ENCODE measurements at places on chromosomes 12 and 14. TPM values are rescaled to one million over a fixed set of nuclear protein-coding genes. Genes with fewer than 3 reads are reported as not detected.

GRCh38 chr12:102067574-102068258, 5.9 kb upstream of the WASHC3 start:
- DNase-seq = no peak

DNA sequence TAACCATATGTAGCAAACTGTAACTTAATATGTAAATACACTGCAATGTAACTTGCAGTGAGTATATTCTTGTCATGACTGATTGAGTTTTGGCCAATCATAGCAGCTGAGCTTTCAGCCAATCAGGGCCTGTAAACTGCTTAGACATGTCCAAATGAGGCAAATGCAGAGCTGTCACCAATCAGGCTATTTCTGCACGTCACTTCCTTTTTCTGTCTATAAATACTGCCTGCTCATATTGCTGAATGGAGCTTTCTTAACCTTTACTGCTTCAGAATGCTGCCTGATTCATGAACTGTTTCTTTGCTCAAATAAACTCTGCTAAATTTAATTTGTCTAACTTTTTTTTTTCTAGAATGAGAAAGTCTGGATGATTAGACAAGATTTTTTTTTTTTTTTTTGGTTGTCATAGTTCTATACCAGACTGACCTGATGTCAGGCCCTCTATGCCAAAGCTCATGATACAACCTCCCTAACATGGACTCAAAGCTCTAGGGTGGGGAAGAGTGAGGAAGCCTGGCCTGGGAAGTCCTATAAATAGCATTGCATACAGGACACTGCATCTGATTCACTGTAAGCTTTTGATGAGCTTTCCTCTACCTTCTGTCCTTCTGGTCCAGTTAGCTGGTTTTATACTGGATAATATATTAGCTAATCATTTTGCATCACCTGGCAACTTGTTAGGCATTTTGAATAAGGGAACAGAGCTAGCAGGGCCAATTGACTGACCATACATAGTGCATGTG, 12.0 kb downstream of the MGP start:
- DNase-seq = no peak

DNA sequence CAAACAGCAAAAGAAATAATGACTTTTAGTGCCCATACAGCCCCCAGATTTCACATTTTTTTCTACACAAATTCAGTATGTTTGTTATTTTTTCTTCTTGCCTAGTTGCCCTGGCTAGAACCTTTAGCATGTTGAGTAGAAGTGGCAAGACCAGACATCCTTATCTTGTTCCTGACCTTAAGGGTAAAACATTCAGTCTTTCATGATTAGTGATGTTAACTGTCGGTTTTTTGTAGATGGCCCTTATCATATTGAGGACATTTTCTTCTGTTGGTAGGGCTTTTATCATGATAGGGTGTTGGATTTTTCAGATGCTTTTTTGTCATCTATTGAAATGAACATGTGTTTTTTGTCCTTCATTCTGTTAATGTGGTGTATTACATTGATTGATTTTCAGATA, 17.1 kb downstream of the IRAK3 start:
- no peak for DNase-seq

The GRIP1 gene
- 0.41 TPM for polyA plus RNA-seq

GRCh38 chr14:91009501-91010152, 50.8 kb downstream of the RPS6KA5 start:
- DNase-seq = no peak

GRCh38 chr12:22467190-22467589, 77.2 kb downstream of the C2CD5 start:
- DNase-seq = no peak

The KRT78 gene
- not detected for polyA plus RNA-seq

- DNase-seq = no peak
Measured at GRCh38 chr12:68391937-68392336, 59.8 kb upstream of the MDM1 start.

DNA sequence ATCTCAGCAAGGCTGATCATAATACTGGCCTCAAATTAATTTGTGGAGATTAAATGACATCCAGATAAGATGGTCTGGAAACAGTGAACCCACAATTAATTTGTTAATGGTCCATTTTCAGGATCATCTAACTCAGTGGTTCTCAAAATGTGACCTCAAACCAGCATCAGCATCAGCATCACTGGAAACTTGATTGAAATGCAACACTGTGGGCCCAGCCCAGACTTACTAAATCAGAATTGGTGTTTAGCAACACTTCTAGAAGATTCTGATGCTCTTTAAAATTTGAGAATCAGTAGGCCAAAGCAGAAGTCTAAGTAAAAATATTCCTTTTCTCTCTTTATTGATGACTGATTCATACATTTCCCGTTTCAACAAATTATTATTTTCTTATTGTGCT, 10.7 kb upstream of the KRT82 start:
- no peak for DNase-seq

The GUCY2C gene
- not detected for polyA plus RNA-seq

The PRB2 gene
- polyA plus RNA-seq = not detected

The FGF23 gene
- polyA plus RNA-seq = not detected

DNA sequence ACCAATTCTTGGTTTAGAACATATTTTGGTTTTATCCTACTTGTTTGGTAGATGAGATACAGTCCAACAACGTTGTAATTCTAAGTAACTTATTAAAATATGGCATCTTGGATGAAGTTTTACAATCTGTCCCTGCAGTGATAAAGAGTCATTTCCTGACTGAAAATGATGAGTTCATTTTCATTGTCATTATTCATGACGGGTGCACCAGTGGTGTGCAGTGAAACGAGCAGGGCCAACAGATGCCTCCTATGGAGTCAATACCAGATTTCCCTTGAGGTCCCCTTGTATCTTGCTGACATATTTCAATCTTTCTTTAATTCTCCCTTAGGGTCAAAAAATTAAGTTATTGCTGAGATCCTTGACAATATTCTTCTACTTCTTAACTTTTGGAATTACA, 438.5 kb downstream of the LRIG3 start:
- no peak for DNase-seq

DNA sequence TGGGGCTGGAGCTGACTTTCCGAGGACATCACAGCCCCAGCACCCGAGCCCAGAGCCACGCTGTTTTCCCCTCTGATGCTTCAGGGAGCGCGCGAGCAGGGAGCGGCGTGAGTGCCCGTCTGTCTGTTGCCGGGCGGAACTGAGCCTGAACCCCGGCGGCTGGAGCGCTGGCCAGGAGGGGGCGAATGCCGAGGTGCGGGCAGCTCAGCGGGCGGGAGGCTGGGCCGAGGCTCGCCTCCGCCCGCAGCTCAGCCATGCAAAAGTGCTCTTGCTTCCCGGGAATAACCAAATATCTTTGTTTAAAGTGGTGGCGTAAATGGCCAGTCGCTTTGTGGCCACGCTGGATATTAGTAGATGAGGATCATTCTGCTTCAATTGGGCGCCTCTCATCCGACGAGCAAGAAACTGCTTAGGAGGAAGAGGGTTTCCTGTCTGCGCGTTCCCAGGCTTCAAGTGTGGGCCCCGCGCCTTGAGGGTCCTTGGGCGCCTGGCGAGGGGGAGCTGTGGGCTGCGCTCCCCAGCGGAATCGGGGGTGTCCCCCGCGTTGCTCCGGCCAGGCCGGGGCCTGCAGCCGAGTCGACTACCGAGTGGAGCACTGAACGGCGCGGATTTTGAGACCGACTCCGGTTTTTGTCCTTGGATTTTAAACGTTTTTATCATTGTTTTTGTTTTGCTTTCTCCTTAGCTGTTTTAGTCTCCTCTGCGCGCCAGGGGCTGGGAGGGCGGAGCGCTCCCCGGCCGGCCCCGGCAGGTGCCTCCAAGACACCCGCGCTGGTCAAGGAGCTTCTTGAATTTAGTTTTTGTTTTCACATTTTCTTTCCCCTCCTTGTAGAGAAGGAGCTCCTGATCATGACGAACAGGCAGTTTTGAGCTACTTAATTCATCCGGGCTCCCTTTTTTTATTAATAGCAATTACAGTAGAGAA, 831 bp upstream of the NKX2-1 start:
- no peak for DNase-seq

- DNase-seq = no peak
Measured at GRCh38 chr12:27498761-27499160, 25.2 kb upstream of the PPFIBP1 start.

DNA sequence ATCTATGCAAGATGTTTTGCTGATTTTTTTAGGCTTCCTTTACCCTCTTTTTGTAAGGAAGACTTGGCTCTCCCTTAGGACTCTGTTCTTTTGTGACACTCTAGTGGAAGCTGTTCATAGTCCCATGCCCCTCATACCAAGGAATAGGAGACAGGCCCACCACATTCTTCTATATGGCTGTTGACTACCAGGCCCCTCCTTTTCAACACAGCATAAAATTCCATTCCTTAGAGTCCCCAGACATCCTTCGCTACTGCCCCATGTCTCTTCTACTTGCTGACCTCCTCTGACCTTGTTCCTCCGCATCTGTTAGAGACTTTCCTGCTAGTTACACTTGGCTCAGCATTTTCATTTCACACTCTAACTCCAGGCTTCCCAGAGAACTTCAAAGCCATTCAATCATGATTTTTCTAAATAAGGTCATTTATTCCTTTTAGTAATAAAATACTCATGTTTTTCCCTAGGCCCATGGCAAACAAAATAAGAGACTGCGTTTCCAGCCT, 9.7 kb downstream of the PIK3C2G start:
- DNase-seq = no peak

The DNAJC22 gene
- polyA plus RNA-seq = 0.30 TPM

DNA sequence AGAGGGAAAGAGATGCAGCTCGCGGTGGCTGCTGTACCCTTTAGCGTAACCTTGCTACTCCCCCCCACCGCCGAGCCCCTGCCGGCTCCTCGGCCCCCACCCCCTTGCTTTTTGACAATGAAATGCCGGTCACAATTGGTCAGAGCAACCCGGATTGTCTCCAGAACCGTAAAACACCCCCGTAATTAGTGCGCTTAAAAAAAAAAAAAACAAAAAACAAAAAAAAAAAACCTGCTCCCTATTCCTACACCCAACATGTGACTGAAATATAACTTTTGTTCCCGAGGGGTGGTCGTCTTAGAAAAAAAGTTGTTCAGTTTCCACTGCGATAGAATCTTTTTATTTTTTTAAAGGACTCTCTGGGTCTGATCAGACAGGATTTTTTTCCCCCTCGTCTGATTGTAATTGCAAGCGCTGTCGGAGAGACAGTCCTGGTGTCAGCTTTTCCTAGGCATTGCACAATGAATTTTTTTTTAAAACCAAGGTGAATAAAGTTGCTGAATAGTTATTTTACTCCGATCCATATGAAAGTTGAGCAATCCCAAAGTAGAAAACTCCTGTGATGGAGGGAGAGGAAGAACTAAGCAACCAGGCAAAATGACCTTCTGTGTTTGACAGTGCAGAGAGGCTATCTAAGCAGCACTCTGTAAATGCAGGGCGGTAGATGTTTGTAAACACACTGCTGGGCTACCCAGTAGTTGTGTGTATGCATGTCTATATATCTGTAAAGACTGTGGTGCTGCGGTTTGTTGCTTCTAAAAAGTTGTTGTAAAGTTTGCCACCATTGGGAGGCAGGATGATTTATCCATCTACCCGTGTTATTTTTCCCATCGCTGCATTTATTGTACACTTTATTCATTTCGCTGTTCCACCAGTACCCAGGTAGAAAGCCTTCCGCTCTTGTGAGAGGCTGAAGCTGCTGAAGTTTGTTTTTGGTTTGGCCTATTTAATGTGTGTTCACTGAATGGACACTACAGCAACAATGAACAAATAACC, 1.1 kb downstream of the ETV6 start:
- no peak for DNase-seq

DNA sequence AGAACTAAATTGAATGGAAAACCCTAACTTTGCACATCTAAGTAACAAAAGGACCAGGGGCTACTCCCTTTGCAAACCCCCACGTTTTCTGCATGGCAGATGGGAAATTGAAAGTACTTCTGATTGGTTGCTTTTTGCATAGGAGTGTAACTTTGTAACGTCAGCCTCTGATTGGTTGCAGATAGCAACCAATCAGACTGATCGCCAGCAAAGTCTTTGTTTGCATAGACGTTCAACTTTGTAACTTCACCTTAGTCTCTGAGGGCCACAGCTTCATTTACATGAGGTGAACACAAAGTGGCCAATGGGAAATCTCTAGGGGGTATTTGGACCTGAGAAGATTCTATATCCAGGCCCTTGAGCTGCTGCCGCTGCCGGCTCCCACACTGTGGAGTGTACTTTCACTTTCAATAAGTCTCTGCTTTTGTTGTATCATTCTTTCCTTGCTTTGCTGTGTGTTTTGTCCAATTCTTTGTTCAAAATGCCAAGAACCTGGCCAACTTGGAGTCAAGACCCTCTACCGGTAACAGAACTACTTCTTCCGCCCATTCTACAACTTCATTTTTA, 102.5 kb upstream of the PRICKLE1 start:
- DNase-seq = peak; percentile 38

The LALBA gene
- not detected for polyA plus RNA-seq

GRCh38 chr12:4914720-4915119, 5.0 kb downstream of the KCNA1 start:
- DNase-seq = no peak

The PTPRR gene
- polyA plus RNA-seq = 0.52 TPM

The WNT5B gene
- 3.7 TPM for polyA plus RNA-seq

DNA sequence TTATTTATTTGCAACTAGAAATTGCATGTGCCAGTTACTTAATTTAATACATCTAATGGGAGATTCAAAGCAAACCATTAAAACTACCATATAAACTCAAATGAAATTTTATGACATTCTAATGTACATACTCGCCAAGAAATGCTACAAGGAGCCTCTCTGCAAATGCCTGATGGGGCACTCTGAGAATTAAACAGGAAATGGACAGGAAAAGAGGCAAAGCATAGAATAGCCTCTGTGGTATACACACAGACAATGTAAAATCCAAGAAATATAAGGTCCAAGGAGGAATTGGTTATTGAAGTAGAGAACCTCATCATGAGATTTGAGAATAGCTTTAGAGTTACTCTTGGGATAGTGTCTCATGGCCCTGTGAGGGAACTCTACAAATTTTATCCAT, 41.2 kb downstream of the RAB21 start:
- DNase-seq = no peak

DNA sequence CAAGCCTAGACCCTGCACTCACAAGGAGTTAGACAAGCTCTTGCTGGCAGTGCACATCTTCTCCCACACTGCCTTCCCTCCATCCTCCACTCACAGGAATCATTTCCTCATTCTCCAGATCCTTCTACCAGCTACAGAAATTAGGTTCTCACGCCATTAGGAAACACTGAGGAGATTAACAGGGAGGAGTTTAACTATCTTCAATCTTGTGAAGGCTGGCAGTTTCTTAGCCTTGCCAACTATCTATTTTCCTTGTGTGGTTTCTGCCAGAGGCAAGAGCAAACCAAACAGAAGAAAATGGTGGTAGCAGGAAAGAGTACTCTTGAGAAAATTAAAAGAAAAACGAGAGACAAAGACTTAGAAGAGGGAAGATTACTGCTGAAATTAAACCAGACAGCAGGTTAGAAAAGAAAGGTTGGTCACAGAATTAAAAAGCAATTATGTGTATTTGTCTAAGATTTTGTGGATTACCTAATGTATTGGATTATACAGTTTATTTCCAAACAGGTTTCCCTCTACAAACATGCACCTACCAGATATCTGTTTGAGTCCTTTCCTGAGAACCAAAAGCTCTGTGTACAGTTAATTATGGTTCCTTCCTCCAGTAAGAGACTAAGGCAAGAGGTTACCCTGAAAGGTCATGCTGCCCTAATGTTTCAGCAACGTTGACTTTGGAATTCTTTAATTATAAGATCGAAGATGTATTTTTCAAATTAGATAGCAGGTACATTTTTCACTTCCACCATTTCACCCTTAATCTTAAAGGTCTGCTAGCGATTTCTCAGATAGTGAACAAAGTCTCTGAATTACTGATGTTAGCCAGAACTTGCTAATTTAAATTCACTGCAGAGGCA, 5.0 kb downstream of the RERG start:
- no peak for DNase-seq

The SDR9C7 gene
- polyA plus RNA-seq = 0.07 TPM

The NEUROD4 gene
- not detected for polyA plus RNA-seq

The MNAT1 gene
- 23.0 TPM for polyA plus RNA-seq

GRCh38 chr12:70334742-70335141, 31.3 kb upstream of the KCNMB4 start:
- DNase-seq = no peak
